ENCODE measurements at places on chromosomes 2 and 18. TPM values are rescaled to one million over a fixed set of nuclear protein-coding genes. Genes with fewer than 3 reads are reported as not detected.

- H3K36me3 ChIP-seq, result no peaks in the 10 kb centered on the region
- no peaks in the 10 kb centered on the region for H3K27me3 ChIP-seq
- no peaks in the 10 kb centered on the region for H3K4me1 ChIP-seq
Measured at GRCh38 chr18:51867767-51868166, 472.2 kb upstream of the DCC start.

- H3K27me3 ChIP-seq, result 0 out of 2 replicates have a peak, but pooled peaks cover 2% of the 10 kb centered on the region
- no peaks in the 10 kb centered on the region for H3K36me3 ChIP-seq
- no peaks in the 10 kb centered on the region for H3K4me1 ChIP-seq
- H3K4me3 ChIP-seq, result no peak overlapping the region
- H3K27ac ChIP-seq, result no peak overlapping the region
Measured at GRCh38 chr2:240837621-240838020, 17.6 kb upstream of the KIF1A start.

DNA sequence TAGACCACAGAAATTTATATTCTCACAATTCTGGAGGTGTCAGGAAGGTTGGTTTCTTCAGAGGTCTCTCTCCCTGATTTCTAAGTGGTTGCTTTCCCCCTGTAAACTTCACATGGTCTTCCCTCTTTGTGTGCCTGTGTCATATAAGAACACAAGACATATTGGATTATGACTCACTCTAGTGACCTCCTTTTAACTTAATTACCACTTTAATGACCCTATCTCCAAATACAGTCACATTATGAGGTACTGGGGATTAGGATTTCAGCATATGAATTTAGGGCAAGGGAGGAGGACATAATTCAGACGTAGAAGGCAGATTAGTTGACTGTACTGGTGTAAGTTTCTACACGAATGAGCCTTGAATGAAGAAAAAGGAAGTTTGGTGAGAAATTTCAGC is 38.2 kb upstream of the EPHA4 start:
- H3K36me3 ChIP-seq, result no peaks in the 10 kb centered on the region
- no peak for DNase-seq
- no peak overlapping the region for H3K4me3 ChIP-seq
- no peak overlapping the region for H3K27ac ChIP-seq

GRCh38 chr2:120674246-120675170 is 61.2 kb upstream of the GLI2 start:
- H3K4me3 ChIP-seq, result no peak overlapping the region
- no peak overlapping the region for H3K27ac ChIP-seq
- H3K36me3 ChIP-seq, result no peaks in the 10 kb centered on the region
- H3K27me3 ChIP-seq, result no peaks in the 10 kb centered on the region
- no peak for DNase-seq

Gene CD302
- 0.15 TPM for total RNA-seq

- no peaks in the 10 kb centered on the region for H3K27me3 ChIP-seq
- peak overlapping the region; percentile 84 for H3K27ac ChIP-seq
- 0 out of 2 replicates have a peak, but pooled peaks cover 4% of the 10 kb centered on the region for H3K36me3 ChIP-seq
- H3K4me3 ChIP-seq, result no peak overlapping the region
- H3K4me1 ChIP-seq, result peaks cover 50% of the 10 kb centered on the region
Measured at GRCh38 chr2:223536546-223536945, 65.6 kb downstream of the SCG2 start.

Gene PPP4R1
- 66.7 TPM for total RNA-seq

DNA sequence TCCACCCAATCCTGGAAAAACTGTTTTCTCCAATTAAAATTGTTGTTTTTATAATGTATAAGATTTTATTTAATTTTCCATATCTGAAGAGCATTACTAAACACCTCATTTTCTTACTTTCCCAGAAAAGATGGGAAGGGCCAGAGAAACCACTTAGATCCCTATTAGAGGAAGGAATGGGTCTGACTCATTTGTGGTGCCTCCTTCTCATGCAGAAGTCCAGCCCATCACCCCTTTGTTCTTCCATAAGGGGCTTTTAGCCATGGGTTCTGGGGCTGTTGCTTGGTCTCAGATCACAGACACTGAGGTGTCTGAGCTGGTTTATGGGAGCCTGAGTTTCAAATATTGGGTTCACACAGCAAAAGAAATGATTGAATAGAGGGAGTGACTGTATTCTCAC is 152.2 kb downstream of the ESCO1 start:
- H3K36me3 ChIP-seq, result no peaks in the 10 kb centered on the region
- peaks cover 6% of the 10 kb centered on the region for H3K4me1 ChIP-seq
- no peak overlapping the region for H3K4me3 ChIP-seq
- H3K27ac ChIP-seq, result no peak overlapping the region
- no peaks in the 10 kb centered on the region for H3K27me3 ChIP-seq

GRCh38 chr2:45836740-45837139 is 185.3 kb downstream of the PRKCE start:
- H3K27me3 ChIP-seq, result no peaks in the 10 kb centered on the region
- no peak overlapping the region for H3K27ac ChIP-seq
- no peaks in the 10 kb centered on the region for H3K4me1 ChIP-seq
- no peak overlapping the region for H3K4me3 ChIP-seq

GRCh38 chr2:238811293-238811692 is 36.6 kb upstream of the TWIST2 start:
- no peak for DNase-seq
- peaks cover 7% of the 10 kb centered on the region for H3K27me3 ChIP-seq
- no peaks in the 10 kb centered on the region for H3K4me1 ChIP-seq

Gene MC5R
- total RNA-seq, result not detected

Gene FZD7
- total RNA-seq, result 14.6 TPM

DNA sequence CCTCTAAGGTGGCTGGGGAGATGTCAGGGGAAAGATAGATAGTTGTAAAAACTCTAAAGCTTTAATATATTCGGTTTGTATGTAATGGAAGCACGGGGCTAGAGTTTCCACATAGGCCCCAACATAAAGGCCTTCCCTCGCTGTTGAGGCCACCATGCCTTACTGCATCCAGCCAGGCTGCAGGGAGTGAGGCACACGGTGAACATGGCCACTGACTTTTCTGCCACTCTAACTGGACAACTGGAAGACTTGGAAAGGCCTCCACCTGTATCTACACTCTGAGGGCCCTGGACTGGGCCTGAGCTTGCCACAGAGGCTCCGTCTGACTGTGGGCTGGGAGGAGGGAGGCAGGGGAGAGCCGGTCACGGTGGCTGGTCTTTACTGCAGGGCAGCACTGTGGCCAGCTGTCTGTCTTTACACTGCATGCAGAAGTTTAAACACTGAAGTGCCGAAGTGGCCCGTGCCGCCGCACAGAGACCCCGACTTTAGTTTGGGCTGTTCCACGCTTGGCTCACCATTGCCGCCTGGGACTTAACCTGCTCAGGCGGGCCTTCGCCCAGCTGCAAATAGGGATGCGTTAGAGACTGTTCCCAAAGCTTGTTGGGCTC is 66.7 kb downstream of the EMILIN2 start:
- no peak for DNase-seq
- no peak overlapping the region for H3K4me3 ChIP-seq
- no peaks in the 10 kb centered on the region for H3K4me1 ChIP-seq
- H3K27ac ChIP-seq, result no peak overlapping the region
- no peaks in the 10 kb centered on the region for H3K27me3 ChIP-seq

Gene GPBAR1
- 0.27 TPM for total RNA-seq

- no peaks in the 10 kb centered on the region for H3K4me1 ChIP-seq
- H3K27ac ChIP-seq, result no peak overlapping the region
- H3K27me3 ChIP-seq, result no peaks in the 10 kb centered on the region
- no peak for DNase-seq
Measured at GRCh38 chr2:144554492-144555210, 34.7 kb upstream of the ZEB2 start.

GRCh38 chr2:96591054-96591453 is 47.1 kb downstream of the KANSL3 start:
- no peaks in the 10 kb centered on the region for H3K27me3 ChIP-seq
- H3K36me3 ChIP-seq, result peaks cover 35% of the 10 kb centered on the region
- H3K4me1 ChIP-seq, result no peaks in the 10 kb centered on the region
- no peak overlapping the region for H3K4me3 ChIP-seq
- H3K27ac ChIP-seq, result no peak overlapping the region

Gene CFAP221
- total RNA-seq, result 0.96 TPM

Gene SIGLEC15
- not detected for total RNA-seq

GRCh38 chr2:194103941-194104659 is 1552.9 kb upstream of the SLC39A10 start:
- no peaks in the 10 kb centered on the region for H3K27me3 ChIP-seq
- H3K4me3 ChIP-seq, result no peak overlapping the region
- H3K36me3 ChIP-seq, result no peaks in the 10 kb centered on the region
- no peak overlapping the region for H3K27ac ChIP-seq

- no peaks in the 10 kb centered on the region for H3K27me3 ChIP-seq
- no peak overlapping the region for H3K4me3 ChIP-seq
- DNase-seq, result no peak
- no peaks in the 10 kb centered on the region for H3K4me1 ChIP-seq
- H3K27ac ChIP-seq, result no peak overlapping the region
Measured at GRCh38 chr2:172276961-172277360, 150.4 kb upstream of the ITGA6 start.

Gene CIB4
- total RNA-seq, result not detected

DNA sequence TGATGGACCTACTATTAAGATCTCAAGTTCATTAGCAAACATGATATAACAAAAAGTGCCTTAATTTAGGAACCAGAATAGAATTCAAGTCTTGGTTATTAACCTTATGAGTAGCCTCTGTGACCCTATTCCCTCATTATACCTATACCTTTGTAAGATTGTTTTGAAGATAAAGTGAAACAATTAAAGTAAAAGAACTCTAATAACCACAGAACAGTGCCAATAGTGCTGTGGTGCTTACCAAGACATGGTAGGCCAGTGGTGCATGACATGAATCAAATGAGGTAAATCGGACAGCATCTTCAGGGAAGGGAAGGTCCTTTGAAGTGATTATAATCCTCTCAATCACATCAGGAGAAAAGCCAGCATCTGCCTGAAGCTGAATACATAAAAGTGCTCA is 36.4 kb downstream of the METTL4 start:
- DNase-seq, result no peak
- H3K4me1 ChIP-seq, result no peaks in the 10 kb centered on the region
- H3K36me3 ChIP-seq, result no peaks in the 10 kb centered on the region
- no peaks in the 10 kb centered on the region for H3K27me3 ChIP-seq
- H3K4me3 ChIP-seq, result no peak overlapping the region

Gene COLEC11
- 0.15 TPM for total RNA-seq

Gene NT5C1B
- not detected for total RNA-seq

- no peak overlapping the region for H3K4me3 ChIP-seq
- no peak overlapping the region for H3K27ac ChIP-seq
Measured at GRCh38 chr2:85990084-85990483, 101.3 kb upstream of the ST3GAL5 start.

DNA sequence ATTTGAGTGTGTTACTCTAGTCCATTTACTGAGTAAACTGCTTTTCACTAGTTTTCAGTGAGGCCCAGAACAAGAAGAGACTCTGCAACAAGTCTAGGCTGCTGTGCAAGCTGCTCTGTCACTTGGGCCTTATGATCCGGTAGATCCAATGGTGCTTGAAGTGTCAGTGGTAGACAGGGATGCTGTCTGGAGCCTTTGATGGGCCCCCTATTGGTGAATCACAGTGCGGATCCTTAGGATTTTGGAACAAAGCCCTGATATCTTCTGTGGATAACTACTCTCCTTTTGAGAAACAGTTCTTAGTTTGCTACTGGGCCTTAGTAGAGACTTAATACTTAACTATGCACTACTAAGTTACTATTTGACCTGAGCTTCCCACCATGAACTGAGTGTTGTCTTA is 150.2 kb downstream of the TMEFF2 start:
- no peaks in the 10 kb centered on the region for H3K4me1 ChIP-seq
- no peaks in the 10 kb centered on the region for H3K36me3 ChIP-seq
- H3K4me3 ChIP-seq, result no peak overlapping the region
- no peaks in the 10 kb centered on the region for H3K27me3 ChIP-seq
- H3K27ac ChIP-seq, result no peak overlapping the region
- DNase-seq, result no peak

Gene AMER3
- not detected for total RNA-seq

Gene FAM237A
- not detected for total RNA-seq

Gene HOXD3
- 1.4 TPM for total RNA-seq

DNA sequence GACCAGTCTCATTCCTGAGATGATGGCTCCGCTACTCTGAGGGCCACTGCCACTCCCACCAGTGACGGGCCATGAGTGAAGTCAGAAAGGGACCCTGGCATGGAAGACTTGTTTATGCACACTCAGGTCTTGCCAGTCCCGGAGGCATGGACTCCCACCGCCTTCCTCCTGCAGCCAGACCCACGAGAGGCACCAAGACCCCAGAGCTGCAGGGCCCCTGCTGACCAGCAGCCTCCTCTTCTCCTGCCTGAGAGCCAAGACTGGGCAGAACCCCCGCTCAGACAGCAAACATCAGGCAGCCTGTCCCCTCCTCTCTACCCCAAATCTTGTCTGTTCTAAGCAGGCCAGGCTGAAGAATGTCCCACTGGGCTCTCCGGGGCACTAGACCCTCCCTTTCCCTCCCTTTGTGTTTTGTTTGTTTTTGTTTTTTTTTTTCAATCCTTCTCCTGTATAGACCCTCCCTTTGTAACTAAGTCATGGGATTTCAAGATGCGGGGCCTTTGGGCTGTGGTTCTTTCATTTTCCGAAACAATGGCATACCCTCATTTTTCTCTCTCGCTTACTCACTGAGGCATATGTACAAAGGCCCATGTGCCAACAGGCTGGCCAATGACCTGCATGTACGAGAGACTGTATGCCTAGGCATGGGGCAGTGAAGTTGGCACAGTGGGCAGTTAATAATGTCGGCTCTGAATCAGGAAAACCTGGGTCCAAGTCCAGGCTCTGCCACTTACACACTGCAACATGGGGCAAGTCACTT is 24.3 kb upstream of the MAPRE3 start:
- no peak overlapping the region for H3K27ac ChIP-seq
- H3K36me3 ChIP-seq, result no peaks in the 10 kb centered on the region
- no peaks in the 10 kb centered on the region for H3K27me3 ChIP-seq
- DNase-seq, result no peak

Gene EFHD1
- total RNA-seq, result 0.52 TPM

DNA sequence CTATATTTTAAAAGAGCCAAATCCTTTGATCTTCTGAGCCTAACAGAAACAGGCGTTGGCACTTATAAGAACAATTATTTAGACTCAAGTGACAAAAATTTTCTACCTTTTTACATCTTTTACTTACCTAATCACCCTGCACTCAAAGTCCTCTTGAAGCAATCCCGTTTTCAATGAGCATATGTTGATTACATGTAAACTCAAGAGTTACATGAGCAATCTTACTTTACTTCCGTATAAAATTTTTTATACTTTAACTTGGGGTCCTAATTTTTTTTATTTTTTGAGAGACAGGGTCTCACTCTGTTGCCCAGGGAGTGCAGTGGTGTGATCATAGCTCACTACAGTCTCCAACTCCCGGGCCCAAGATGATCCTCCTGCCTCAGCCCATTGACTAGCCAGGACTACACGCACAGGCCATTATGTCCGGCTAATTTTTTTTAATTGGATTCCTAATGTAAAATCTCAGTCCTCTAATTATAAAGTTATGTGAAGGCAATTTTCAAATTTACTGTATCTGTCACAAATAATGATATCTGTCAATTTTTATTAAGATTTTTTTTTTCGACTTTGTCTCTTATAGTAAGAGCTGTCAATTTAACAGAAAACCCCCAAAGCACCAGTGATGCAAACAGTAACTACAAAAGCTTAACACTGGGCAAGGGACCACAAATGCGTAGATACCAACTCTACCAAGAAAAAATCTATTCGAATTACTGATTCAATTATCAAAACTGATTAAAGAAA is 19.1 kb upstream of the STPG4 start:
- H3K4me3 ChIP-seq, result peak overlapping the region; percentile 80
- H3K4me1 ChIP-seq, result peaks cover 45% of the 10 kb centered on the region
- H3K36me3 ChIP-seq, result peaks cover 13% of the 10 kb centered on the region
- H3K27ac ChIP-seq, result no peak overlapping the region
- DNase-seq, result no peak
